Activated naive CD4-positive, alpha-beta T cell treated with anti-CD3 and anti-CD28 coated beads for 36 hours (primary cell): ENCODE measurements at places on chromosomes 12 and 14.
A peak's percentile ranks its signal among the peaks of the same experiment; 100 is the strongest.

DNA sequence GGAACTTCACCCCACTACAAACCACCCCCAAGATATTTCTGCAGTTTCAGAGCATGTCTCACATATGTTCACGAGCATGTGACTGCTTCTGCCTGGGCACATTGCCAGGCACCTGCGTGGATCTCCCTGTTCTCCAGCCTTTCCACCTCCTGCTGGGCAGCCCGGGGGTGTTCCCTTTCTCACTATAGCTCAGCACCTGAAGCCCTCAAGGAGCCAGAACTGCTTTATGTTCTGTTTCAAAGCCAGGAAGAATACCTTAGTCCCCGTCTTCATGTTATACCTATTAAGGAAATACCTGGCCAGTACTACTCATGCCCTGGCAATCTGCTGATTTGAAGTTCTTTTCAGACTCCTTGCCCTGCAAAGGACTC, 4.2 kb upstream of the FGF6 start:
- H3K27me3 ChIP-seq = peaks cover 12% of the 10 kb centered on the region
- no peak for DNase-seq
- H3K4me3 ChIP-seq = no peak overlapping the region
- no peaks in the 10 kb centered on the region for H3K36me3 ChIP-seq

- peaks cover 19% of the 10 kb centered on the region for H3K4me1 ChIP-seq
- H3K27ac ChIP-seq = no peak overlapping the region
- no peaks in the 10 kb centered on the region for H3K27me3 ChIP-seq
- DNase-seq = no peak
- H3K36me3 ChIP-seq = no peaks in the 10 kb centered on the region
These were observed 13.6 kb upstream of the MLXIP start for GRCh38 chr12:122064780-122065588.

DNA sequence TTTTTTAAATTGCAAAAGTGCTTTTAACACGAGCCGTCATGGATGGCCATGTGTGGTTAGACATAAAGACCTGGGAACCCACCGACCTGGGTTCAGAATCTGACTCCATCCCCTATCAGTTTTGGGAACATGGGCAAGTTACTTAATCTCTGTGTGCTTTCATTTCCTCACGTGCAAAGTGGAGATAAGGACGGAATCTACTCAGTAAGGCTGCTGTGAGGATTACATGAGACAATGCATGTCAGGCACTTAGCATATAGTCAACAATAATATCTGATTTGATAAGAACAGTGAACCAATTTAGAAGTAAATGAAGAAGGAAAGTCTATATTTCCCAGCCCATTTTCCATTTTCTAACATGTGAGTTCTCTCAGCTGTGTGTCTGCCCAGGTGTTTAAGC, 235.4 kb downstream of the SUDS3 start:
- no peak for DNase-seq
- H3K27me3 ChIP-seq = peaks cover 5% of the 10 kb centered on the region
- no peaks in the 10 kb centered on the region for H3K4me1 ChIP-seq
- no peak overlapping the region for H3K4me3 ChIP-seq

DNA sequence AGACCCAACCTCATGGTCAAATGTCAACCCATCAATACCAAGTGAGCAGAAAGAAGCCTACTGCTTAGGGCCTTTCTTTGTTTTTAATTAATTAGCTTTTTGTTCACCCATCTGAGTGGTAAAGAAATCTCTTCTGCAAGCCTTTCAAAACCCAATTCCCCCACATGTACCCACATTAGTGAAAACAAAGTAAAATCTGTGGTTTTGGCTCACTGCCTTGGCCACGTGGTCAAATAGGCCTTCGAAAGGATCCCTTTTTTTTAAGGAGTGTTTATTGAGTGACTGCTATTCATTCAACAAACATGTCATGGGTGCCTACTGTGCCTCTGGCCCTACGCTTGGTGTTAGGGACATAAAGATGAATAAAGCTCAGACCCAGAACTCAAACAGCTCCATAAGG, 160.1 kb downstream of the NUAK1 start:
- no peak overlapping the region for H3K27ac ChIP-seq
- H3K36me3 ChIP-seq = no peaks in the 10 kb centered on the region
- H3K27me3 ChIP-seq = peaks cover 4% of the 10 kb centered on the region
- H3K4me3 ChIP-seq = no peak overlapping the region
- no peaks in the 10 kb centered on the region for H3K4me1 ChIP-seq

DNA sequence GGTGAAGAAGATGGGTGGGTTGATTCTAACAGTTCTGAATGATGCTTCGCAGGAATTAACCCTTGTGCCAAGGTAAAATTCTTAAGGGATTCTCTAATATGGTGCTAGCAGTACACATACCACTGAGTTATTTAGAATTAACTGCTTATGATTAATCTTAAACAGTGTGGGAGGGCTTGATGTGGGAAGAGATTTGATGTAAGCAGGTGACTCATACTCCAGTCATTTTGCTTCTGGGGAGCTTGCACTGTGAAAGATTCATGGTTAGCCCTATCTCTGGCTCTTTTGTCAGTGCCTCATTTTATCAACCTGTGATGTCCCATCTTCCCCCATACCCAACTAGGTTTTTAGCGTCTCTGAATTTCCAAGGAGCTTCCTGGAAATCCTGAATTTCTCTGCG, 83.8 kb downstream of the NRXN3 start:
- peaks cover 3% of the 10 kb centered on the region for H3K27me3 ChIP-seq
- no peak overlapping the region for H3K27ac ChIP-seq
- H3K4me1 ChIP-seq = peaks cover 2% of the 10 kb centered on the region
- peak; percentile 5 for DNase-seq
- H3K4me3 ChIP-seq = no peak overlapping the region

DNA sequence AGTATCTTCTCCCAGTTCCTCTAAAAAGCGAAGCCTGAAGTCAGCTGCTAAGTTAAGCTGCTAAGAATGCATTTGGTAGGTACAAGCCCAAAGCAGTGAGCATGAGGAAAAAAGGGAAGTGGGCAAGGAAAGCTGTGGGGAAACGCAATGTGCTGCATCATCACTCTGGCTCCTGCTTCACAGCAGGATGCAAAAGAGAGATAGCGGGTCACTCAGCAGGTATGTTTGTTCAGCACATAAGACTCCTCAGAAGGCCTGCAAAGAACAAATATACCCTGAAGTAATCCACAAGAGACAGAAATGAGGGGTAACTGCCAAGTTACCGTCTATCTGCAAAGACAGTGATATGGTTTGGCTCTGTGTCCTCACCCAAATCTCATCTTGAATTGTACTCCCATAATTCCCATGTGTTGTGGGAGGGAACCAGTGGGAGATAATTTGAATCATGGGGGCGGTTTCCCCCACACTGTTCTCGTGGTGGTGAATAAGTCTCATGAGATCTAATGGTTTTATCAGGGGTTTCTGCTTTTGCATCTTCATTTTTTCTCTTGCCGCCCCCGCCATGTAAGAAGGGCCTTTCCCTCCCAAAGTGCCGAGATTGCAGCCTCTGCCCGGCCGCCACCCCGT, 127.4 kb upstream of the EGLN3 start:
- H3K27me3 ChIP-seq = no peaks in the 10 kb centered on the region
- no peaks in the 10 kb centered on the region for H3K4me1 ChIP-seq
- H3K4me3 ChIP-seq = no peak overlapping the region
- H3K36me3 ChIP-seq = no peaks in the 10 kb centered on the region
- no peak for DNase-seq

GRCh38 chr12:124687174-124687902, 119.9 kb upstream of the NCOR2 start:
- H3K4me3 ChIP-seq = no peak overlapping the region
- H3K27me3 ChIP-seq = no peaks in the 10 kb centered on the region
- H3K4me1 ChIP-seq = peaks cover 32% of the 10 kb centered on the region
- peak; percentile 7 for DNase-seq

DNA sequence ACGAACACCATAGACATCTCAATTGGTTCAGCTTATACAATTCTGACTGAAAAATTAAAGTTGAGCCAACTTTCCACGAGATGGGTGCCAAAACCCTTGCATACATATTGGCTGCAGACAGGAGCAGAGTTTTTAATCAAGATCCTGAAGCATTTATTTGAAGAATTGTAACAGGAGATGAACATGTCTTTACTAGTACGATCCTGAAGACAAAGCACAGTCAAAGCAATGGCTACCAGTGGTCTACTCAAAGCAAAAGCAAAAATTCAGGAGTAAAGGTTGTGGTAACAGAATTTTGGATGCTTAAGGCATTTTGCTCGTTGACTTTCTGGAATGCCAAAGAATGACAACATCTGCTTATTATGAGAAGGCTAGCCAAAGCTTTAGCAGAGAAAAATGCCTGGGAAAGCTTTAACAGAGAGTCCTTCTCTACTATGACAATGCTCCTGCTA, 20.7 kb downstream of the ZDHHC17 start:
- no peak for DNase-seq
- H3K4me1 ChIP-seq = peaks cover 43% of the 10 kb centered on the region
- peaks cover 17% of the 10 kb centered on the region for H3K36me3 ChIP-seq
- H3K27ac ChIP-seq = no peak overlapping the region
- H3K4me3 ChIP-seq = no peak overlapping the region

GRCh38 chr12:946212-946611, 3.3 kb downstream of the RAD52 start:
- no peak for DNase-seq
- H3K4me3 ChIP-seq = no peak overlapping the region
- H3K27ac ChIP-seq = peak overlapping the region; percentile 38

- no peak overlapping the region for H3K27ac ChIP-seq
- H3K4me3 ChIP-seq = no peak overlapping the region
- no peaks in the 10 kb centered on the region for H3K4me1 ChIP-seq
- peaks cover 2% of the 10 kb centered on the region for H3K36me3 ChIP-seq
- DNase-seq = no peak
- no peaks in the 10 kb centered on the region for H3K27me3 ChIP-seq
These were observed 69.3 kb downstream of the AACS start for GRCh38 chr12:125134576-125134975.

- H3K27me3 ChIP-seq = peaks cover 10% of the 10 kb centered on the region
- no peak for DNase-seq
- no peak overlapping the region for H3K4me3 ChIP-seq
These were observed 24.0 kb upstream of the PKP2 start for GRCh38 chr12:32920506-32921085.

- peak overlapping the region; percentile 12 for H3K27ac ChIP-seq
- no peaks in the 10 kb centered on the region for H3K27me3 ChIP-seq
- H3K4me3 ChIP-seq = no peak overlapping the region
- H3K36me3 ChIP-seq = peaks cover 24% of the 10 kb centered on the region
These were observed 24.2 kb downstream of the CHST11 start for GRCh38 chr12:104480826-104481440.

GRCh38 chr14:105476097-105476830, 1.6 kb downstream of the CRIP2 start:
- H3K36me3 ChIP-seq = peaks cover 2% of the 10 kb centered on the region
- no peak overlapping the region for H3K27ac ChIP-seq
- peaks cover 34% of the 10 kb centered on the region for H3K4me1 ChIP-seq
- peaks cover 22% of the 10 kb centered on the region for H3K27me3 ChIP-seq
- DNase-seq = no peak
- H3K4me3 ChIP-seq = no peak overlapping the region

DNA sequence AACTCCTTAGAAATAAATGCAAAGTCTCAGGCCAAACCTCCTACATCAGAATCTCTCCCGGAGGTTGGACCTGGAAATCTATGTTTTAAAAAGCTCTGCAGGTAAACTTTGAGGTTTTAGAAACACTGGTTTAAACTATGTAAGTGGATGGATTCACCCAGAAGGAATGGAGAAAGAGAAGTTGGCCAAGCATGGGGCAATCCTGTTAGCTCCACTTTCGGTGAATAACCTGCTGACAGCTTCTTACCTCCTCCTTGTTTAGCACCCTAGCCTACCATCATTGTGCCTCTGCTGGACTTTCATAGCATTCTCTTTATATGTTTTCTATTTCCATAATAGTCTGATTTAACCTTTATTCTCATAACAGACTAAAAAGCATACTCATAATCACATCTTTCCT, 3.0 kb upstream of the ARHGDIB start:
- peaks cover 14% of the 10 kb centered on the region for H3K36me3 ChIP-seq
- no peaks in the 10 kb centered on the region for H3K27me3 ChIP-seq
- DNase-seq = no peak
- H3K4me3 ChIP-seq = no peak overlapping the region
- H3K27ac ChIP-seq = peak overlapping the region; percentile 100
- H3K4me1 ChIP-seq = peaks cover 52% of the 10 kb centered on the region

DNA sequence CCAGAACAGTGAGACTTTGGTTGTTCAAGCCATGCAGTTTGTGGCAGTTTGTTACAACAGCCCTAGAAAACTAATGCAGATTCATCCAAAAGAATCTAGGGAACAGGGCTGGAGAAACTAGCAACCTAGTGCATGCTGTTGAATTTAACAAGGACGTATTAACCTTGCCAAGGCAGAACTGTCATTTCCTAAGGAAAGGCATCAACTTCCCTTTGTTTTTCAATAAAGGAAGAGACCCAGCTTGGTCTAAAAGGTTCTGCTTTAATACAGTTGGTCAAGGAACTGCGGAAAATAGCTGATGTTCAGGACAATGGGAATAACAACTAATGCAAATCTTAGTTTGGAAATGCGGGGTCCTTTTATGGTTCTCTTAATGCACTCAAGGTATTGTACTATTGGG, 11.5 kb downstream of the AK7 start:
- no peaks in the 10 kb centered on the region for H3K27me3 ChIP-seq
- H3K36me3 ChIP-seq = no peaks in the 10 kb centered on the region
- no peaks in the 10 kb centered on the region for H3K4me1 ChIP-seq
- H3K27ac ChIP-seq = no peak overlapping the region
- no peak for DNase-seq

GRCh38 chr14:66143387-66144112, 342.6 kb upstream of the CCDC196 start:
- no peaks in the 10 kb centered on the region for H3K36me3 ChIP-seq
- H3K27ac ChIP-seq = no peak overlapping the region
- peaks cover 11% of the 10 kb centered on the region for H3K27me3 ChIP-seq
- H3K4me1 ChIP-seq = no peaks in the 10 kb centered on the region
- no peak for DNase-seq

GRCh38 chr12:95300286-95300685, 82.7 kb downstream of the VEZT start:
- peak overlapping the region; percentile 15 for H3K27ac ChIP-seq
- no peak for DNase-seq
- peaks cover 13% of the 10 kb centered on the region for H3K4me1 ChIP-seq
- no peak overlapping the region for H3K4me3 ChIP-seq

GRCh38 chr12:49338830-49339463, 2.0 kb upstream of the C1QL4 start:
- peaks cover 35% of the 10 kb centered on the region for H3K4me1 ChIP-seq
- H3K4me3 ChIP-seq = no peak overlapping the region
- no peak for DNase-seq

- no peaks in the 10 kb centered on the region for H3K27me3 ChIP-seq
- peaks cover 1% of the 10 kb centered on the region for H3K36me3 ChIP-seq
- DNase-seq = no peak
- peaks cover 18% of the 10 kb centered on the region for H3K4me1 ChIP-seq
- no peak overlapping the region for H3K4me3 ChIP-seq
These were observed 4.6 kb upstream of the SEC23A start for GRCh38 chr14:39107591-39107996.

DNA sequence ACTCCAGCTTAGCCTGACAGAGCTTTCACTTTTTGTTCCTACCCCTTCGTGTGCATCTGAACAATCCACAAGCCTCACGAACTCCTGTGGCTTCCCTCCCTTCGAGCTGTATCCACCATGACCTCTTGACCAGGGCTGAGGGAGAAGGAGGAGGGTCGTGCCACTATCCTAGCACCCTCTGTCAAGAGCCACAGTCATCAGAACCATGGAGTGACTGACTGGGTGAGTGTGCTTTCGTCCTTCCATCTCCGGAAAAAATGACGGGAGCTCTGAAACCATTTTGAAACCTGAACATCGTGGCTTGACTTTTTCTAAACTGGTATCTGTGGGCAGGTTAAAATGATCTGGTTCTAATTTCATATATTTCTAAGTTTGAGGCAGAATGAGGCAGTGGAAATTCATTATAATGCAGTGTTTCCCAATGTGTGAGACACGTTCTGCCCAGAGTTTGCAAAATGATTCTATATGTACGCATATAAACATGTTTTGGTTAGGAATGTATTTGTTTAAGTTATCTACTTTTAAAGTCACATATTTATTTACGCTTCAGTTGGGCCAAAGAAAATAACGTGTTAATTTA, 27.0 kb downstream of the IL26 start:
- no peaks in the 10 kb centered on the region for H3K27me3 ChIP-seq
- H3K4me3 ChIP-seq = peak overlapping the region; percentile 39
- no peaks in the 10 kb centered on the region for H3K36me3 ChIP-seq
- peaks cover 33% of the 10 kb centered on the region for H3K4me1 ChIP-seq
